ENCODE measurements at places on chromosomes 1 and 21.

DNA sequence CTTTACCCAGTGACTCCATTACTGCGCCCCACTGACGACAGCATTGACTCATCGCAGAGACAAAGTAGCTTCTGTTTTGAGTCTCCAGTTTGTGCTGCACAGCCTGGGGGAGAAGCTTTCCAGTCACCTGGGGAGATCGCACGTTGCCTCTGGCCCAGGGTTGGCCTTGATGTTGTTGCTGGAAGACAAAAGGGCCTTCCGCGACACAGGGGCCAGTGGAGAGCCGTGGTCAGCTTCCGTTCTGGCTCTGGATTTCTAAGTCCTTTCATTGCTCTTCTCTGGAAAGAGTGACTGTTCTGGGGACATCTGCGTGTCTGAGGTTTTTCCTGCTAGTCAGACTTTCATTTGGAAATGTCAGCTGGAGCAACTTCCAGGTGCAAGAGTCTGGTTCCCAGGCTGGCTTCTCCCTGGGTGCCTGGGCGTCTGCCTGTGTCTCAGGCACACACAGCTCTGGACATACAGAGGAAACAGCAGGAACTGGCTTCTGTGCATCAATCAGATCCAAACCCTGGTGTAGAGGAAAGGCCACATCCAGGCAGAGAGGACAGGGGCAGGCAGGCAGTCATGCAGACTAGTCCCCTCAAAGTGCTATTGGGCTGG, 257.0 kb downstream of the SIPA1L2 start:
- H3K4me3 ChIP-seq = no peak overlapping the region
- H3K27me3 ChIP-seq = no peaks in the 10 kb centered on the region
- H3K4me1 ChIP-seq = no peaks in the 10 kb centered on the region
- no peak for DNase-seq
- no peak overlapping the region for H3K27ac ChIP-seq

- no peak overlapping the region for H3K4me3 ChIP-seq
- H3K4me1 ChIP-seq = no peaks in the 10 kb centered on the region
- H3K36me3 ChIP-seq = no peaks in the 10 kb centered on the region
- H3K27me3 ChIP-seq = no peaks in the 10 kb centered on the region
Observed at GRCh38 chr1:200951016-200951415, 56.3 kb downstream of the INAVA start.

DNA sequence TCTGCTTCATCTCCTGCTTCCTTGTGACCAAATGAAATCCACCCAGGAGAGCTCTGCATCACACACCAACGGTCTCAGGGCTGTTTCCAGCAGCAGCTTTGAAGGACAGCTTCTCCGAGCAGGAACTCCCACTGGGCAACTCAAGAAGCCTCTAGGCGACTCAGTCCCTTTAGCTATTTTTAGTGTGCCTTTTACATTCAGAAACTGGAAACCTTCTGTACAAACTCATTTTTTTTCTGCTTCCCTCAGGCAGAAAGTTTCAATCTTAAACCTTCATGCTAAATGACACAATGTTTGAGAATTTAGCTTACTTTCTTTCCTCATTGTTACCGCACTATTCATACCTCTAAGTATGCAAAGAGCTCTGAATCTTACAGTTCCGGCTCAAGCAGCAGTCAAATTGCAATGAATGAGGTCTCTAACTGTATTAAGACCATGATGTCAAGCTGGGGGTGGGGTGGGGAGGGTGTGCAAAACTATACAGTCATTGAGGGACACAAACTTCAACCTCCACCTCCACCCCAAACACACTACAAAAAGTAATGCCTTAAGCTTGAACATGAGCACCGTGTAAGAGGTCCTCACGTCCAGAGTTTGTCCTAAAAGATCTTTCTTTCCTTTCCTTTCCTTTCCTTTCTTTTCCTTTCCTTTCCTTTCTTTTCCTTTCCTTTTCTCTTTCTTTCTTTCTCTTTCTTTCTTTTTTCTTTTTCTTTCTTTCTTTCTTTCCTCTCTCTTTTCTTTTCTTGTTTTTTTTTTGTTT, 16.4 kb upstream of the TARBP1 start:
- H3K27me3 ChIP-seq = no peaks in the 10 kb centered on the region
- H3K4me3 ChIP-seq = no peak overlapping the region
- H3K4me1 ChIP-seq = no peaks in the 10 kb centered on the region
- H3K36me3 ChIP-seq = no peaks in the 10 kb centered on the region
- no peak for DNase-seq
- H3K27ac ChIP-seq = no peak overlapping the region

DNA sequence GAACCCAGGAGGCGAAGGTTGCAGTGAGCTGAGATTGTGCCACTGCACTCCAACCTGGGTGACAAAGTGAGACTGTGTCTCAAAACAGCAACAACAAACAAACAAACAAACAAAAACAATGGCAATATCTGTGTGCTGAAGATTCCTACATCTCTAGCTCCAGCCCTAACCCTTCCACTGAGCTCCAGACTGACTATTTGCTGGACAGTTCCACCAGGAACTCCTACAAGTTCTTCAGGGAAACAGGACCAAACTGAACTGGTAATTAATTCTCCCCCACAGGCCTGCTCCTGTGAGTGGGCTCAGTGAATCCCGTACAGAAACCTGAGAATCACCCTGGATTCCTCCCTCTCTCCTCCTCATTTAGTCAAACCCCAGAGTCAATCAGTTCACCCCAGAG, 1.5 kb downstream of the SERPINC1 start:
- H3K36me3 ChIP-seq = no peaks in the 10 kb centered on the region
- H3K27me3 ChIP-seq = no peaks in the 10 kb centered on the region
- H3K27ac ChIP-seq = no peak overlapping the region
- H3K4me3 ChIP-seq = no peak overlapping the region

- no peaks in the 10 kb centered on the region for H3K27me3 ChIP-seq
- no peak for DNase-seq
- H3K27ac ChIP-seq = no peak overlapping the region
- H3K4me1 ChIP-seq = no peaks in the 10 kb centered on the region
Observed at GRCh38 chr1:55987491-55988249, 591.7 kb downstream of the PLPP3 start.

DNA sequence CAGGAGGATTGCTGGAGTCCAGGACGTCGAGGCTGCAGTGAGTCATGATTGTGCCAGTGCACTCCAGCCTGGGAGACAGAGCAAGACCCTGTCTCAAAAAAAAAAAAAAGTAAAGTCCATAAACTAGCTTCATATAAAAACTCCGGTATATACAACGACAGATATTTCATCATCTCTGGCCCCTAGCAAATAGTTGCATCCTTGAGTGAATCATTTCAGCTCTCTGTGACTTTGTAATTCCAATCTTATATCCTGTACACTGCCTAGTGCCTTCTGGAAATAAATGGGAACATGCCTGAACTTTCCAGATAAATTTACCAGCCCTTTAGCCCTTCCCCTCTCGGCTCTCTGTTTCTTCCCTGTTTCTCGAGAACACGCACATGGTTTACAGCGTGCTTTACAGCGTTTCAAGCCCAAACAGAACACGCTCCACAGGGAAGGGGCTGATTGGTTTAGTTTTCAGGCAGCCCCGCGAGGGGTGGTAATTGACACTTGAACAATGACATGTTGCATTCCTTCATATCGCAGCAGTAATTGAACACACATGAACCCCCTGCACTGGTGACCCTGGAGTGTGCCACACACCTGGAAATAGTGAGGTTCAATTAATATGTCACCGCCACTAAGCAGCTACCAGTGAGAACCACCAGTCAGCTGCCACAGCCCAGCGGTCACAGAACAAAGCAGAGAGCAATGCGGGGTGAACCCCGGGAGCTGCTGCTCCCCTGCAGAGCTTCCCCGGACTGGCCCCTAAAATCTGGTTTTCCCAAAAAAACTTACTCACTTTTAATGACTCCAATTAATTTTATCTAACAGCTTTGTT, 35.7 kb upstream of the SIM2 start:
- H3K36me3 ChIP-seq = no peaks in the 10 kb centered on the region
- DNase-seq = no peak
- no peak overlapping the region for H3K27ac ChIP-seq
- H3K4me1 ChIP-seq = no peaks in the 10 kb centered on the region
- no peak overlapping the region for H3K4me3 ChIP-seq
- H3K27me3 ChIP-seq = peaks cover 8% of the 10 kb centered on the region

DNA sequence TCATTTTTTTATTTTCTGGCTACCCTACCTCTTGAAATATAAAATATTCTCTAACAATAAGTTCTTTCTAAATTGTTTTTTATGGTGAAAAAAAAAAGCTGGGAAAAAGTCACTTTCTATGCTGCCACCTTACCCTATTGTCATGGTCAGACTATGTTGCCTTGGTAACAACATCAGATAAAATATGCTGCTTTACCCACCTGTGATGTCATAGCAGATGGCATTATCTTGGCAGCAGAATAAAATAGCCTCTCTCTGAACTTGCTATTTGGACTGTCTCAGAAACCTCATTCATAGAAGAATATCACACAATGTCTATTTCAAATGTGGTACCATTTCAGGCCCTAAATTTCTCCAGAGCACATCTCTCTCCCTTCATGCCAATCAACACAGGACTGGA, 69.6 kb upstream of the SGIP1 start:
- H3K27ac ChIP-seq = no peak overlapping the region
- no peak for DNase-seq
- no peak overlapping the region for H3K4me3 ChIP-seq
- no peaks in the 10 kb centered on the region for H3K27me3 ChIP-seq

DNA sequence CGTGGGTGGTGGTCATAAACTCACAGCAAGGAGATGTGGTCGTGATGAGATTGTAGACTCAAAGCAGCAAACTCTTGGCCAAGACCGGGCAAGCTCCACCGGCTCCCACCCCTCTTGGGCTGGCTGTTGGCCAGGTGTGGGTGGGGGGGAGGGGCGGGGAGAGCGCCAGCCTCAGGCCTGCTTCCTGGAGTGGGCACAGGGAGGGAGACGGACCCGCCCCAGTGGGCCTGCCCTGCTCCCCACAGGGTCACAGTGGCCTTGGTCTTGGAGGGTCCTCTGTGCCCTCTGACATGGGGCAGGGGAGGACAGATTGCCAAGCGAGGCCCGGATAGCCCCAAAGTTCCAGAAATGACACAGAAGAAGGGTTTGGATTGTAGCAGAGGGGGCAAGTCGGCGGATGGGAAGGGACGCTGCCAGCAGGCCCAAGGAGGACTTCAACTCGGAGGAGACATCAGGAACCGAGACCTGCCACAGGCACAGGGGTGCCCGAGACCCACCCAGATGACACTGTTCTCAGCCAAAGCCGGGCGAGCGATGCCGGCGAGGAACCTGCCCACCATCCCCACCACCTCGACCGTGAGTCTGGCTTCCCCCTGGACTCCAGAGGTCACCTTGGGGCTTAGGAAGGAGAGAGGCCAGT, 85.4 kb upstream of the ACTRT2 start:
- H3K4me1 ChIP-seq = no peaks in the 10 kb centered on the region
- no peak overlapping the region for H3K27ac ChIP-seq
- H3K27me3 ChIP-seq = no peaks in the 10 kb centered on the region
- no peak overlapping the region for H3K4me3 ChIP-seq
- H3K36me3 ChIP-seq = no peaks in the 10 kb centered on the region

DNA sequence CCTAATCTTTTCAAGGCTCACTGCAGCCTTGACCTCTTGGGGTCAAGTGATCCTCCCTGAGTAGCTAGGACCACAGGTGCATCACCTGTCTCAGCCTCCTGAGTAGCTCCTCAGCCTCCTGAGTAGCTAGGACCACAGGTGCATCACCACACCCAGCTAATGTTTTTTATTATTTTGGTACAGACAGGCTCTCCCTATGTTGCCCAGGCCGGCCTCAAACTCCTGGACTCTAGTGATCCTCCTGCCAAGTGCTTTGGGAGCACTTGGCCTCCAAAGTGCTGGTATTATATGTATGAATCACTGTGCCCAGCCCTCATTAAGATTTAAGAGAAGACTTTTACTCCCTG, 58.5 kb upstream of the S1PR1 start:
- no peaks in the 10 kb centered on the region for H3K27me3 ChIP-seq
- H3K4me3 ChIP-seq = no peak overlapping the region
- no peaks in the 10 kb centered on the region for H3K4me1 ChIP-seq
- H3K36me3 ChIP-seq = no peaks in the 10 kb centered on the region

GRCh38 chr1:210792250-210793102, 341.5 kb downstream of the KCNH1 start:
- H3K27ac ChIP-seq = no peak overlapping the region
- no peaks in the 10 kb centered on the region for H3K27me3 ChIP-seq
- H3K4me1 ChIP-seq = no peaks in the 10 kb centered on the region
- no peak overlapping the region for H3K4me3 ChIP-seq

DNA sequence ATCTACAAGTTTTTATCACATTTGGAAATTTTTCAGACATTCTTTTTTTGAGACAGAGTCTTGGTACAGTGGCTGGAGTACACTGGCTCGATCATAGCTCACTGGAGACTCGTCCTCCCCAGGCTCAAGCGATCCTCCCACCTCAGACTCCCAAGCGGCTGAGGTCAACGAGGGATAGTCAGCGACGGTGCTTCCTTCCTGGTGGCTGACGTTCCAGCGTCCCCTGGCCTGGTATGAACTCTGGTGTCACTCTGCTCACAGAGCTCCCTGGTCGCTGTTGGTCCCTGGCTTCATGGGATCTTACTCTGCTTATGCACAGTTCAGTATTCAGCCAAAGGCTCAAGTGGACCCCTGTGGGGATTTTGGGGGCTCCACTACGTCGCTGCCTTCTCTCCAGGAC, 3.5 kb upstream of the ARHGEF16 start:
- H3K4me3 ChIP-seq = no peak overlapping the region
- H3K27me3 ChIP-seq = peaks cover 10% of the 10 kb centered on the region
- DNase-seq = no peak
- peaks cover 12% of the 10 kb centered on the region for H3K4me1 ChIP-seq

- no peak overlapping the region for H3K27ac ChIP-seq
- H3K27me3 ChIP-seq = no peaks in the 10 kb centered on the region
- H3K36me3 ChIP-seq = no peaks in the 10 kb centered on the region
- H3K4me3 ChIP-seq = no peak overlapping the region
Observed at GRCh38 chr1:18475234-18475905, 5.4 kb upstream of the KLHDC7A start.

GRCh38 chr1:156949127-156949526, 28.7 kb downstream of the LRRC71 start:
- H3K27ac ChIP-seq = no peak overlapping the region
- peaks cover 5% of the 10 kb centered on the region for H3K36me3 ChIP-seq
- DNase-seq = no peak
- H3K4me3 ChIP-seq = no peak overlapping the region

- peaks cover 6% of the 10 kb centered on the region for H3K27me3 ChIP-seq
- no peaks in the 10 kb centered on the region for H3K4me1 ChIP-seq
- no peak overlapping the region for H3K4me3 ChIP-seq
- H3K36me3 ChIP-seq = no peaks in the 10 kb centered on the region
- H3K27ac ChIP-seq = no peak overlapping the region
- no peak for DNase-seq
Observed at GRCh38 chr1:10865518-10866320, 69.3 kb upstream of the CASZ1 start.

DNA sequence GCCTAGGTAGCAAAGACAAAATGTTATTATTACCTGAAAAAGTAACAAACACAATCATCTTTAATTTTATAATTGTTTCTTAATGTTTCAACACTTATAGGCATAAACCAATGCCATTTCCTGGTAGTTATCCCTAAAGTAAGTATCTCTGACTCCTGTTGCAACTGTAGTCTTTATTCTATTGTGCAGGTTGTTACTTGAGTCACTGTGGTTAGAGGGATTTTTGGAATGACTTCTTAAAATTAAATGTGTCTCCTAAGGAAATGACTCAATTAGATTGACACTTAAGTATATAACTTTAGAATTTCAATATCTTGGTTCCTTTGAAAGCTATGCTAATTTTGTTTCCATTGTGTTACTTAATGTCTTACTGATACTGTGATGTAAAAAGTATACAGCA, 143.9 kb downstream of the PHTF1 start:
- H3K27me3 ChIP-seq = no peaks in the 10 kb centered on the region
- DNase-seq = no peak
- H3K4me3 ChIP-seq = no peak overlapping the region
- no peak overlapping the region for H3K27ac ChIP-seq
